ENCODE measurements at places on chromosomes 1 and 21. TPM values are rescaled to one million over a fixed set of nuclear protein-coding genes. Genes with fewer than 3 reads are reported as not detected.
A peak's percentile ranks its signal among the peaks of the same experiment; 100 is the strongest.

The MAB21L3 gene
- total RNA-seq = not detected

DNA sequence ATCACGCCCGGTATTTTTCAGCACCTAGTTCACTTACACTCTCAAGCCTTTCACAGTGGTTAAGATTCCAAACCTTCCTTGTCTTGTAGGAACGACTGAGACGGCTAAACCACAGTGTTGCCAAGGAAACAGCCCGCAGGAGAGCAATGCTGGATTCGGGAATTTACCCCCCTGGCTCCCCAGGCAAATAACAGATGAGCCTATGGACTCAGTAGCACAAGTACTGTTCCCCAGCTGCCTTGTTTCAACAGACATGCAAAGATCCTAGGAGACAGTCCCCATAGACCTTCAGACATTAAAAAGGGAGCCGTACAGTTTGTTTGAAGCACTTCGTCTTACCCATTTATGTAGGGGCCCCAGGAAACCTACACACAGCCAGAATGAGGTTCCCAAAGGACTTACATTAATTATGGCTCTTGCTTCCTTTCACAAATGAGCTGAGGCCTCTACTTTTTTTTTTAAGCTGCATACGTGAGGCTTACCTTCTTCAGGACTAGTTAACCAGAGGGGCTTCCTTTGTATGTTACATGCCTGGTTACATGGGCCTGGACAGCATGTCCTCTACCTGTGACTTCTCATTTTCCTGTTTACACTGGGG is 2.7 kb downstream of the SNAPIN start:
- no peaks in the 10 kb centered on the region for H3K4me1 ChIP-seq
- DNase-seq = no peak
- H3K27ac ChIP-seq = peak overlapping the region; percentile 10
- H3K4me3 ChIP-seq = no peak overlapping the region

- H3K27ac ChIP-seq = no peak overlapping the region
- H3K4me3 ChIP-seq = no peak overlapping the region
- DNase-seq = no peak
- no peaks in the 10 kb centered on the region for H3K36me3 ChIP-seq
- no peaks in the 10 kb centered on the region for H3K27me3 ChIP-seq
Observed at GRCh38 chr1:224173523-224173922, 9.5 kb upstream of the DEGS1 start.

- DNase-seq = no peak
- no peak overlapping the region for H3K27ac ChIP-seq
- no peak overlapping the region for H3K4me3 ChIP-seq
- H3K36me3 ChIP-seq = no peaks in the 10 kb centered on the region
- H3K4me1 ChIP-seq = no peaks in the 10 kb centered on the region
Observed at GRCh38 chr1:19680644-19681043, 16.0 kb downstream of the HTR6 start.

- peaks cover 11% of the 10 kb centered on the region for H3K4me1 ChIP-seq
- no peak for DNase-seq
- no peak overlapping the region for H3K4me3 ChIP-seq
- no peak overlapping the region for H3K27ac ChIP-seq
- H3K27me3 ChIP-seq = no peaks in the 10 kb centered on the region
- peaks cover 6% of the 10 kb centered on the region for H3K36me3 ChIP-seq
Observed at GRCh38 chr1:46576596-46576995, 25.1 kb upstream of the KNCN start.

- no peak overlapping the region for H3K27ac ChIP-seq
- peak overlapping the region; percentile 31 for H3K4me3 ChIP-seq
- H3K27me3 ChIP-seq = peaks cover 35% of the 10 kb centered on the region
- peaks cover 8% of the 10 kb centered on the region for H3K4me1 ChIP-seq
Observed at GRCh38 chr1:20343149-20343937, 52.7 kb downstream of the VWA5B1 start.

GRCh38 chr21:39647476-39647875 is 34.7 kb downstream of the B3GALT5 start:
- no peak overlapping the region for H3K4me3 ChIP-seq
- no peaks in the 10 kb centered on the region for H3K4me1 ChIP-seq
- DNase-seq = no peak
- H3K27me3 ChIP-seq = no peaks in the 10 kb centered on the region
- H3K27ac ChIP-seq = no peak overlapping the region

The ELF3 gene
- total RNA-seq = 0.16 TPM

GRCh38 chr1:200888349-200888838 is 6.3 kb upstream of the INAVA start:
- H3K27ac ChIP-seq = no peak overlapping the region
- H3K4me3 ChIP-seq = no peak overlapping the region
- H3K36me3 ChIP-seq = no peaks in the 10 kb centered on the region
- peak; percentile 53 for DNase-seq

The TCEA3 gene
- 26.9 TPM for total RNA-seq

DNA sequence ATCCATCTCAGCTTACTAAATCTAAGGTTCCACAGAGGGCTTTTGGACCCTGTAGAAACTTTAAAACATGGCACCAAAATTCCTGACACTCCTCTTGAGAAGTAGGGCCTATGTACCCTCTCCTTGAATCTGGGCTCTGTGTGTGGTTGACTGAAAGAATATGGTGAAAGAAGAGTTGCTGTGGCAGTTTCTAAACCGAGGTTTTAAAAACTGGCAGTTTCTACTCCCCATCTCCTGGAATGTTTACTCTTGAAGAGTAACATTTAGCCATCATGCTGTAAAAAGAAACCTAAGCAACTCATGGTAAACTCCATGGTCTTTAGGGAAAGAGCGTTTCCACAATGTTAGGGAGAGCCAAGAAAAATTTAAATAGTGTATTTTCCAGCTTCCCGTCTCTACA is 4.6 kb upstream of the CMPK1 start:
- H3K4me1 ChIP-seq = peaks cover 12% of the 10 kb centered on the region
- H3K36me3 ChIP-seq = no peaks in the 10 kb centered on the region
- H3K4me3 ChIP-seq = no peak overlapping the region
- no peaks in the 10 kb centered on the region for H3K27me3 ChIP-seq
- no peak for DNase-seq

The ADAM30 gene
- not detected for total RNA-seq

DNA sequence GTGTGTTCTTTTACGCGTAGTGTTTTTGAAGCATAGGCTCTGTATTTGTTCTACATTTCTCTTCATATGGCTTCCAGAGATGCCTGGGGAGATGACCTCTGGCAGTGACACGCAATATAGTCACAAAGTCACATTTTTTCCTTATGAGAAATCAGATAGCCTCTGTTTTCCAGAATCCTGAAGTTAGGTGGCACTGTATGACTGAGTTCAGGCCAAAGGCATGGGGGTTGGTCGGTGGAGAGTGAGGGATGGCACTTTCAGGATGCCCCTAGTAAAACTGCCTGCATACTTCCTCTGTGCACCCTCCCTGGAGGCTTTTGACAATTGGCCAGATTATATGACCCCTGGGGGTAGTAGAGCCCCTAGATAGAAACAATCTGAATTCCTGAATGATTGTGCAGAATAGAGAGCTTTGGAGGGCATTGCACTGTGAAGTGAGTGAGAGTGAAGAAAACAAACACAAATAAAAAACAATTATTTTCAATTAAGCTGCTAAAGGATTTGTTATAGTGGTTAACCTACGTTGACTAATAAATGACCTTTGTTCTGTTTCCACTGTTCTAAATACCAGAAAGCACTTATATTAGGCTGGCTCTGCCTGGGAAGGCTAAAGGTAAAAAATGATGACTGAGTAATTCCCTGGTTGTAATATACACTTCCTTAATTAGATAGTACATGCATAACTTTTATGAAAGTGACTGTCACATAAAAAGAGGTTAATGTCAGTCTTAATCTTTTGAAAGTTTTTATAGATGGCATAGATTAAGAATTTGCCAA is 1660.8 kb downstream of the PLA2G4A start:
- H3K4me3 ChIP-seq = no peak overlapping the region
- H3K36me3 ChIP-seq = no peaks in the 10 kb centered on the region
- no peak for DNase-seq

- no peaks in the 10 kb centered on the region for H3K36me3 ChIP-seq
- peak overlapping the region; percentile 82 for H3K27ac ChIP-seq
- H3K4me1 ChIP-seq = peaks cover 43% of the 10 kb centered on the region
- H3K4me3 ChIP-seq = no peak overlapping the region
- no peaks in the 10 kb centered on the region for H3K27me3 ChIP-seq
- DNase-seq = no peak
Observed at GRCh38 chr1:173475564-173476196, 1.5 kb upstream of the PRDX6 start.

DNA sequence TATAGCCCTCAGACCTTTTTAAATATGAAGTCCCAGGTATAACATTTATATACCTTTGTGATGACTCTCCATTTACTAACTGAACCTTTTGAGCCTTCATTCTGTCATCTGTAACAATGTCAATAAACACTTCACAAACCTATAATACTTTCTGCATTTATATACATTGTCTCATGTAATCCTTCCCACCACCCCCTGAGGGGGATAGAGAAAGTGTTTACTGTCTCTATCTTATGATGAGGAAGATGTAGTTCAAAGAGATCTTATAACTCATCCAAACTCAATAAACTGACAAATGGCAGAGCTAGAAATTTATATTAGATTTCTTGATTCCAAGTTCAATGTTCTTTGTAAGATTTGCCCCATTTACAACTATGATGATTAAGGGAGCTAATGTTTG is 48.3 kb upstream of the CR2 start:
- H3K4me1 ChIP-seq = no peaks in the 10 kb centered on the region
- no peaks in the 10 kb centered on the region for H3K27me3 ChIP-seq
- H3K27ac ChIP-seq = no peak overlapping the region
- H3K4me3 ChIP-seq = no peak overlapping the region
- DNase-seq = no peak

The NCAM2 gene
- 8.2 TPM for total RNA-seq

- no peaks in the 10 kb centered on the region for H3K4me1 ChIP-seq
- H3K4me3 ChIP-seq = no peak overlapping the region
- no peak for DNase-seq
- H3K27ac ChIP-seq = no peak overlapping the region
- no peaks in the 10 kb centered on the region for H3K36me3 ChIP-seq
- no peaks in the 10 kb centered on the region for H3K27me3 ChIP-seq
Observed at GRCh38 chr1:41581216-41582003, 96.9 kb upstream of the EDN2 start.

The CRYZ gene
- 33.5 TPM for total RNA-seq

- H3K4me1 ChIP-seq = no peaks in the 10 kb centered on the region
- no peaks in the 10 kb centered on the region for H3K36me3 ChIP-seq
- no peaks in the 10 kb centered on the region for H3K27me3 ChIP-seq
- no peak overlapping the region for H3K4me3 ChIP-seq
- DNase-seq = no peak
Observed at GRCh38 chr1:9960706-9961562, 17.7 kb downstream of the NMNAT1 start.

- H3K27me3 ChIP-seq = peaks cover 59% of the 10 kb centered on the region
- H3K27ac ChIP-seq = no peak overlapping the region
- H3K36me3 ChIP-seq = no peaks in the 10 kb centered on the region
- DNase-seq = no peak
- H3K4me1 ChIP-seq = no peaks in the 10 kb centered on the region
- H3K4me3 ChIP-seq = no peak overlapping the region
Observed at GRCh38 chr21:44927587-44928461, 7.1 kb upstream of the ITGB2 start.

GRCh38 chr1:186307445-186307844 is 67.6 kb downstream of the TPR start:
- H3K4me1 ChIP-seq = no peaks in the 10 kb centered on the region
- no peak for DNase-seq
- H3K36me3 ChIP-seq = peaks cover 3% of the 10 kb centered on the region
- H3K4me3 ChIP-seq = no peak overlapping the region

GRCh38 chr1:65980237-65980636 is 187.5 kb downstream of the PDE4B start:
- H3K4me1 ChIP-seq = no peaks in the 10 kb centered on the region
- DNase-seq = no peak
- H3K27me3 ChIP-seq = no peaks in the 10 kb centered on the region
- H3K4me3 ChIP-seq = no peak overlapping the region
- no peak overlapping the region for H3K27ac ChIP-seq

DNA sequence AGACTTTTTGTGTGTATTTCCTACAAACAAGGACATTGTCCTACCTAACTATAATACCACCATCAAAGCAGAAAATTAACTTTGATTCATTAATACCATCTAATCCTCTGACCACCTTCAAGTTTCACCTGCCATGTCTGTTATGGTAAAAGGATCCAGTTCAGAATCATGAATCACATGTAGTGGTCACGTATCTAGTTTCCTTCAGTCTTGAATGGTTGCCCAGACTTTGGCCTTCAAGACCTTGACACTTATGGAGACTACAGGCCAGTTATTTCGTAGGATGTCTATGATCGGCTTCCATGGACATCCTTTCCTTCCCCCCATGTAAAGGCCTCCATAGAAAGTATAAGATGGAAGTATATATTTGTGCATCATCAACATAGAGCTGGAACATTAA is 10.4 kb upstream of the IFNAR2 start:
- no peaks in the 10 kb centered on the region for H3K4me1 ChIP-seq
- no peak overlapping the region for H3K4me3 ChIP-seq
- H3K27ac ChIP-seq = no peak overlapping the region
- no peak for DNase-seq
- H3K36me3 ChIP-seq = no peaks in the 10 kb centered on the region

DNA sequence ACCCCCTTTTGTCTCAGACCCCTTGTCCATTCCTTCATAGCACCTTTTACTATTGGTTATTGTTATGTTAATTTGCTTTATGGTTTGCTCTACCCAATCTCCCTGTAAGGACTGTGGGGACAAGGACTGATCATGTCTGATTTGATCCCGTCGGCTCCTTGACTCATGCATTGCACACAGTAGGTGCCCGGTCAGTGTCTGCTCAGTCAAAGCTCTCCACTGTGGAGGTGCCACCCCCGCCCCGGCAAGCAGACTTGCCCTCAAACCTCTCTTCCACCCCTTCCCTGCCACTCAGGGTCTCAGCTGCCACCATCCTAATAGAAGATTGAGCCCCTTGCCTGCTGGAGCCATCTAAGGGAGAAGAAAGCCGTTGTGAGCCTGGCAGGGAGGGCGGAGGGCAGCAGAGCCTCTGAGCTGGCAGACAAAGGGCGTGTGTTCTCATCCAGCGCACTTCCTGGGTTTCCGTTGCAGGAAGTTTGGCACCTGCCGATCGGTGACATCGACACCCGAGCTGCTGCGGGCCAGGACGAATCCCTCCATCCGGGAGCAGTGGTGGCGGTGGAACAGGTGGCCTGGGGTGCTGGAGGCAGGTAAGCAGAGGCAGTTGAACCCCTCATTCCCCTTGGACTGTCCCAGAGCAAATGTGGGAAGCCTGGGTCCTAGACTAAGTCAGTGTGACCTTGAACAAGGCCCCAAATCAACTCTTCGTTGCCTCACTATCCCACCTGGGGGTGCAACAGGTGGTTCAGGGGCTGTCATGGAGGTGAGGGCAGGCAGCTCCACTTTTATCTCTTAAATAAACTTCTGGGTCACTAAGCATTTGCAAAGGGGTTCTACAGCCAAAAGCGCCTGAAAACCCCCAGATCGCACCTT is 2.2 kb upstream of the FBLIM1 start:
- no peak overlapping the region for H3K4me3 ChIP-seq
- DNase-seq = no peak

- peak overlapping the region; percentile 30 for H3K27ac ChIP-seq
- no peak overlapping the region for H3K4me3 ChIP-seq
- H3K27me3 ChIP-seq = no peaks in the 10 kb centered on the region
- H3K4me1 ChIP-seq = no peaks in the 10 kb centered on the region
Observed at GRCh38 chr1:59714966-59715365, 99.8 kb upstream of the HOOK1 start.

Data from sigmoid colon (tissue), 7 donors.